ENCODE measurements at places on chromosomes 7 and 10.

GRCh38 chr7:20284771-20285143, 45.9 kb upstream of the ITGB8 start:
- no peak for DNase-seq

GRCh38 chr10:4093438-4093837, 308.4 kb upstream of the KLF6 start:
- no peak for DNase-seq

- DNase-seq, result no peak
Measured at GRCh38 chr10:73937333-73938043, 26.6 kb downstream of the PLAU start.

GRCh38 chr7:106138776-106139175, 26.7 kb upstream of the SYPL1 start:
- DNase-seq, result no peak

- no peak for DNase-seq
Measured at GRCh38 chr7:141697211-141697871, 4.6 kb downstream of the DENND11 start.

- DNase-seq, result no peak
Measured at GRCh38 chr7:29500719-29501118, 62.9 kb upstream of the PRR15 start.

DNA sequence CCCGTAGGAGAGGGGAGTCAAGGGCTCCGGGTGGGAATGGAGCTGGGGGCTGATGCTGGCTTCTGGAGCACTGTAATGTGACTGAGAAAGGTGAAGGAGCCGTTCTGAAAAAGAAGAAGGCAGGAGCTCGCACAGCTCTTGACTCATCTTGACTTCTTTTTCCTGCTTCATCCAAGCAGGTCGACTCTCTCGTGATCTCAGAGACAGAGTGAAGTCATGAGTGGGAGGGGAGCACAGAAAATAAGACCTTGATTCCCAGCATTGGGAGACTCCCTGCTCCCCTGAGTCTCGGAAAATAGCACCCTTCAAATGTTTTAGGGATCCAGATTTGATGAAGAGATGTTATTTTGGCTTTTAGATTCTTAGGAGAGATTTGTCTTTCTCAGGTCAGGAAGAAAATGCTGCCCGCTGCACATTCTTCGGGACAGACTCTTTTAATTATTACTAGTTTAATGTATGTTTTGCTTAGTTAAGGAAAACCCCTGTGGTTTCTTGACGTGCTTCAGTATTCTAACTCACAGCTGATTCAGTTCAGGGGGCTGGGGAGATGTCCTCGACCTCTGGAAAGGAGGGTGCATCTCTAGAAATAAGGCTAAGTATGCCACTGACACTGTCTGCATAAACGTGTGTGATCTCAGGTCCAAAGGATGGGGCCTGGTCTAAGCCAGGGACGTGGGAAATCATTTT, 34.1 kb downstream of the EGFR start:
- DNase-seq, result no peak

DNA sequence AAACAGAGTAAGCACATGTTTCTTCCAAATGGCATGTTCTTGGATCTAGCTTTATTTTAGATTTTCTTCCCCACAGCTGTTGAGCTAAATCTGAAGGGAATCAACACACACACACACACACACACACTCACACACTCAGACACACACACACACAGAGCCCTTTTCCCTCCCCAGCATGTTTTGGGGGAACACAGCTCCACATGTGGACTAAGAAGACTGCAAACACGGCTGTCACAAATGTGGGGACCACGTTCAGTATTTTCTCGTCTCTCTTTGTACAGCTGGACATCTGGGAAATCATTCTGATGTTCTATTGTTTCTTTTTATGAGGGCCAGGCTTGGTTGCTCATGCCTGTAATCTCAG, 116.3 kb downstream of the ABLIM1 start:
- no peak for DNase-seq

DNA sequence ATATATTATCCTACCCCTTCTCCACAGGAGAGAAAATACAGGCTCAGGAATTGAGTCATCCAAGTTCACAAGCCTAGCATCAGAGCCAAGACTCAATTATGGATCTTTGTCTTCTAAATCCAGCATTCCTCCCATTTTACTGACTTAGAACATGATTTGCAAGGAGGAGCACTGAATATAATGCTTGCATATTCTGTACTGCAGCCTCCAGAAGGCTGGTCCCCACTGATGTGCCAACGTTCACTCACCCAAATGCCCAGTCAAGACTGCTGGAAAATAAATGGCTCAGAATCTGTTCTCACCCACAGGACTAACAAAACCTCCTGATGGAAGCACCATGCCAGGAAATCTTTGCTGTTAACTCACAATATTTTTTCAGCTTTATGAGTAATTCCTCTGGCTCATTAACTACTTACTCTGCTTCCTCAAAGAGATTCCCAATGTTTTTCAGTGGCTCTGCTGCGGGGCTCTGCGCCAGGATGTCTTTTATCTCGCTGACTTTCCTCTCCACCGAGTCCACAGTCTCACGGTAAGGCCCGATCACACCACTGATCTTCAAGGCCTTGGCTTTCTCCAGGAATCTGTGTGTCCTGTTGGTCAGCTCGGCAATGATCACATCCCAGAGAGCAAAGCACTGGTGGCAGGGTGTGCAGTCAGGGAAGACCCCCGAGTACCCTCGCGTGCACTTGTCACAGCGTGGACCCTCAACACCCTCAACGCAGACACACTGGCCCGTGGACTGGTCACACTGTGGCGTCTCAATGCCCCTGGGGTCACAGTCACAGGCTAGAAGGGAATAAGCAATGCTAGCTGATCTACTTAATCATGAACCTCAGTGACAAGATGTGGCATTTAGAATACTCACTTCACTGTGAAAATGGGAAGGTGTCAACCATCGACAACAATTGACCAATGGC, 48.8 kb downstream of the DLD start:
- no peak for DNase-seq

DNA sequence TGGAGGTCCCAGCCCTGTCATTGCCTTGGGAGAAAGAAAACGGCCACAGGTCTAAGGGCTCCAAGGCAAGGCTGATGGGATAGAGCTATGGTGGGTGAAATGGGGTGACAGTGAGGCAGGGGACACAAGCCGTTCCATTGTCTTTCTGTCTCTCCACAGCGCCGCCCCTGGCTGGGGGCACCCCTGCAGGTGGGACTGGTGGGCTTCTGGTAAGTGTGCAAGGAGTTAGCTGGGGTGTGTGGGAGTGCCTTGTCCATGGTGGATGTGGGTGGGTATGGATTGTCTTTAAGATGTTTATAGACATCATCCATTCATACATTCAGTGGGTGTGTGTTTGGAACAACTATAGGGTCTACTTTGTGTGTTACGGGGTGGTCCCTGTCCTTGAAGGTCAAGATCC, 7.5 kb downstream of the SFXN3 start:
- DNase-seq, result no peak

- DNase-seq, result no peak
Measured at GRCh38 chr10:44759122-44759521, 152.0 kb upstream of the TMEM72 start.

DNA sequence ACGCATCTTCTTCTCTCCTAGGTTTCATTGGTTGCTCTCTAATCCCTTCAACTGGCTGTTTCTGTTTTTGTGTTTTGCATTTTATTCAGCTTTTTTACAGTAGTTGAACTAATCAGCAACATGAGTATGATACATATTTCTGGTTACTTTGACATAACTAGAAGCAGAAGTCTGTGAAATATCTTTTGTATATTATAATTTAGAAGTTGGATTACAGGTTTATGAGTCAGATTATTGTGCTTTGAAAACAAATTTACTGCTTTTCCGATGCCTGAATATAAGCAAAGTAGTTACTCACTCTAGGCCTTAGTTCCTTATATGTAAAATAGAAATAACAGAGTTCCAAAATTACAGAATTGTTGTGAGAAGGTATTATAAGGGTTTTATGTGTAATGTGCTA, 96.2 kb upstream of the MEOX2 start:
- no peak for DNase-seq

GRCh38 chr10:129973674-129974059, 9.6 kb upstream of the EBF3 start:
- DNase-seq, result no peak

DNA sequence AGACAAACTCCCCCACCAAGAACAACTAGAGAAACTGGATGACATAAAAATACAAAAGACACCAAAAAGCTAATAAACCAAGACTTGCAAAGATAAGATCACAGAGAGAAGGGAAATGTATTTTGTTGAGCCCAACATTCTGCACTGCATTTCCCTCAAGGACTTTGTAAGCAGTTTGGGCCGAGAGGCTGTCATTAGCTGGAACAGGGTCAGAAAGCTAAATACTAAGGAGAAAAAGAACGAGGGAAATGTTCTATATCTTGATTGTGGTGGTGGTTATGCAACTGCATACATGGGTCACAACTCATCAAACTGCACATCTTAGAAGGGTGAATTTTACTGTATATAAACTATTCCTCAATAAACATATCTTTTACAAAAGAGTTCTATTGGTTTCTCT, 315.0 kb downstream of the IPMK start:
- DNase-seq, result no peak

GRCh38 chr10:123301077-123301857, 147.1 kb downstream of the BUB3 start:
- no peak for DNase-seq
